ENCODE measurements at places on chromosomes 6 and 20.
A peak's percentile ranks its signal among the peaks of the same experiment; 100 is the strongest.

- no peak for DNase-seq
Measured at GRCh38 chr6:124868481-124868880, 93.8 kb upstream of the RNF217 start.

DNA sequence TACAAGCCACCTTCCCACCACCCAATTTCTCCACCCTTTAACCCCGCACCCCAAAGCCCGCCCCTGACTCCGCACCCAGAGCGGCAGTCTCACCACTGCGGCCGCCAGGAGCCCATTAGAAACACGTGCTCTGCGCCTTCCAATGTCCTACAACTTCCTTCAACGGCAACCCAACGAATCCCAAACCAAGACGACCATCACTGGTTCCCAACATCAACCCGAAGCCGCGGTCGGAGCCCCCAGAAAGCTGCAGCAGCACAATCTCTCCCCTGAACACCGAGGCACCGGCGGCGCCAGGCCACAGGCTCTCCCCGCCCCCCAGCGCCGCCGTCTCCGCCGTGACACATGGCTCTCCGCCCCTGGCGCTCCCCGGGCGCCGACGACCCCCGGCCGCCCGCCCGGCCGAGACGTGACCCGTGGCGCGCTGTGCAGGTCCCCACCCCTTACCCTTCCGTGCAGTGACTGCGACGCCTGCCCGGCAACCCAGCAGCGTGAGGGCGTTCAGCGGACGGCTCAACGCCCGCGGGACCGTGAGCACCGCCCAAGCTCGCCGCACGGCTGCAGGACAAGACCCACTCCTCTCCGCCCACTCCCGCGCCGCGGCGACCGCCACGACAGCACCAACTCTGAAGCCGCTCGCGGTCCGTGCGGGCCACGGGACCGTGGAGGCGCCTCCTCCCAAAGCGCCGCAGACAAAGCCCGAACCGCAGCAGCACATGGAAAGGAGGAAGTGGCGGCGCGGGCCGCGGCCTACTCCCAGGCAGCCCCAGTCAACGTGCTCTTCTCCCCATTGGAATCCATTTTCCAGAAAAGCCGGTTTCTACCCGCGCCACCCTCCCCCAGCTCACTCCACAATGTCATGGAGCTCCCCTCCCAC, 551 bp downstream of the SYNCRIP start:
- DNase-seq: peak; percentile 89

DNA sequence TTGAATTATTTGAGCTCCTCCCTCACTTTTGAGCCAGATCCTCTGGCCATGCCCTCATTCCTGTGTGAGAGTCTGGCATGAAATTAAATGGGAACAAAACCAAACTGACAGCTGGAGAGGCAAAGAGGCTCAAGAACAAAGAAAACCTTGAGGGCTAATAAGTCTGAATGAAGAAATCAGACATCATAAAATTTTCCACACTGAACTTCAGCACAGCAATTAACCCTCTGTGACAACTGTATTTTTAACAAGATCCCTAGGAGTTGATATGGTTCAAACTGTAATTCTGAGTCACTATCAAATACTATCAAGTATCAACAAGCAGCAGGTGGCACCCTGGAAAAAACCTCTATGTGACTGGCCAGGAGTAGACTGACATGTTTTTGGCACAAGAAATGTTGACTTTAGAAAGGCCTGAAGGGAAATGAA, 109.4 kb upstream of the EMILIN3 start:
- no peak for DNase-seq

DNA sequence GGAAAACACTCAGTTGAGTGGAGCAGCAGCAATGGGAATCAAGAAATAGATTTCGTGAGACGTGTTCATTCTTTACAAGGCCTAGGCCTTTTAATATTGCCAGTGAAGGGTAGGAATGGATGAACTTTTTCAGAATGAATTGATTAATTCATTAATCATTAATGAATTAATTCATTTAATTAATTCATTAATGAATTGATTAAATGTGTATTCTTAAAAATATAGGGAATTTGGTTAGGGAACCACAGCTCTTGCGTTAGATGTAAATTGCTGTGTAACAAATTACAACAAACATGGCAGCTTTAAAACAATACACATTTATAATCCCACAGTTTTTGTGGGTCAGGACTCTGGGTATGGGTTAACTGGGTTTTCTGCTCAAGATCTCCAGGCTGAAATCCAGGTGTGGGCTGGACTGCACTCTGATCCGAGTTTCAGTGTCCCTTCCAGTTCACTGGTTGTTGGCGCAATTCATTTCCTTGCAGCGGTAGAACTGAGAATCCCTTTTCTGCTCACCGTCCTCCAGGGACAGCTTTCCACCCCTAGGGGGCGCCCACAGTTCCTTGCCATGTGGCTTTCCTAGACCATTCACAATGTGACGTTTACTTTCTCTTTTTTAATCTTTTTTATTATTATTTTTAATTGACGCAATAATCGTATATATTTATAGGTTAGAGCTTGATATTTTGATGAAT, 32.8 kb upstream of the BCAS1 start:
- no peak for DNase-seq

GRCh38 chr6:149044528-149044927, 273.0 kb upstream of the TAB2 start:
- DNase-seq: no peak

Data from posterior cingulate gyrus (tissue), 11 donors.